ENCODE measurements at places on chromosomes 3 and 15. TPM values are rescaled to one million over a fixed set of nuclear protein-coding genes. Genes with fewer than 3 reads are reported as not detected.
A peak's percentile ranks its signal among the peaks of the same experiment; 100 is the strongest.

GRAMD1C gene
- total RNA-seq = 21.0 TPM

PLSCR2 gene
- total RNA-seq = 1.4 TPM

GOLGA6D gene
- not detected for total RNA-seq

LOXL1 gene
- 33.2 TPM for total RNA-seq

SOX2 gene
- 0.13 TPM for total RNA-seq

MINAR1 gene
- total RNA-seq = 0.47 TPM

GRCh38 chr3:66398228-66399025 is 102.4 kb downstream of the LRIG1 start:
- peak; percentile 30 for DNase-seq

DNA sequence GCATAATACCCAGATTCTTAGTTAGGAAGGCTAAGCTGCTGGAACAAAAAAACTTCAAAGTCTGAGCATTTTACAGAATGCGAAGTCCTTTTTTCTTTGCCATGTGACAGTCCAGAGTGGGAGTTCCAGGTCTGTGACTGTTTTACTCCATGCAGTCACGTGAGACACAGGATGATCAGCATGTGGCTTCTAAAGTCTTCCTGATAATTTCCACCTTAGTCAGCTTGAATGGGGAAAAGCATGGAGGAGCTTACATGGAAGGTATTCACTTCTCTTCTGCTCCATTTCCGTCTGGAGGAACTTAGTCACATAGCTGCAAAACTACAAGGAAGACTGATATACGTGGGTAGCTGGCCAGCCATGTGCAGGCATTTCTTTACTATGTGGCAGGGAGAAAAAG is 1.7 kb downstream of the SNTN start:
- no peak for DNase-seq

DNA sequence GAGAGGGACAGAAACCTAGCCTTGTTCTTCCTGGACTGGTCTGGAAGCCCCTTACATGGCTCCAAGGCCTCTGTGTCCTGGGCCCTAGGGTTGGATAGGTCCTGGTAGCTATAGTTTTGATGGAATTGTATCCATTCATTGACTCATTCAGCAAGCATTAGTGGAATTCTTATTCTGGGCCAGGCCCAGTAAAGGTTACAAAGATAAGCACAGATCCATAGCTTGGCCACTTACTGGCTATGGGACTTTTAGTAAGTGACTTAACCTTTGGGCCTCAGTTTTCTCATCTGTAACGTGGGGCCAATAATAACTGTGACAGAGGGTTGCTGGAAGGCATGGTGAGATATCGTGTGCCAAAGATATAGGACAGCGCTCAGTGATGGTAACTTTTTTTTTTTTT is 13.6 kb upstream of the DAG1 start:
- DNase-seq = no peak

DNA sequence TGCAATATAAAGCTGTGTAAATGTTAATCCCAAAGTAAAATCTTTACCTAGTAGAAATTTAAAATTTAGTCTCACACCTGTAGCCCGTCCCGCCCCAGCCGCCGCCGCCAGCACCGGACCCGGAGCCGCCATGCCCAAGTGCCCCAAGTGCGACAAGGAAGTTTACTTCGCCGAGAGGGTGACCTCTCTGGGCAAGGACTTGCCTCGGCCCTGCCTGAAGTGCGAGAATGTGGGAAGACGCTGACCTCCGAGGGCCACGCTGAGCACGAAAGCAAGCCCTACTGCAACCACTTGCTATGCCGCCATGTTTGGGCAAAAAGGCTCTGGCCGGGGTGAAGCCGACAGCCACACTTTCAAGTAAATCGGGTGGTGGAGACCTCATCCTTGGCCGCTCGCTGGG is 22.1 kb upstream of the TOP2B start:
- no peak for DNase-seq

GRCh38 chr3:154943981-154944380 is 136.1 kb upstream of the MME start:
- no peak for DNase-seq

DNA sequence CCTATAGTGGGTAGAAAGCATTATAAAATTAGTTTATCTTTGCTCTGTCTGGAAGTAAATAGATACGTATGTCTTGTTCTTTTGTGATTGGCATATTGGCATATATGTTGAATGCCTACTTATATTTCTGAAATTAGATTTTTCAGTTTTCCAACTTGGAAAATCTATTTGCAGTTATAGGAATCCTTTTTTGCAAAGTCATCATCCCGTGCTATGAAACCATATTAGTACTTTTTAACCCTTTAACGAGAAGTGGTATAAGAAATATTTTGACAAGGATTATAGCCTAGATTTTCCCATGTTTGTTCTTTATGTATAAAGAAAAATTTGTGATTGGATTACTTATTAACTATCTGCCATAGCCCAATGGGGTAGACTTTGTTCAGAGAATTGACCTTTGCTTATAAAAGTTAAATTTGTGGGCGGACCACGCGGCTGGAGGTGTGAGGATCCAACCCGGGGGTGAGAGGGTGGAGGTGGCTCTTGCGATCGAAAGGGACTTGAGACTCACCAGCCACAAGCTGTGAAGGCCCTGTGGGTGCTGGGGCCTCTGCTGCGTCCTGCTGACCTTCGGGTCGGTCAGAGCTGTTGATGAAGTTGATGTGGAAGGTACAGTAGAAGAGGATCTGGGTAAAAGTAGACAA is 5.9 kb downstream of the LRRC28 start:
- no peak for DNase-seq

GRCh38 chr3:114331007-114331406 is 37.2 kb downstream of the TIGIT start:
- no peak for DNase-seq

DNA sequence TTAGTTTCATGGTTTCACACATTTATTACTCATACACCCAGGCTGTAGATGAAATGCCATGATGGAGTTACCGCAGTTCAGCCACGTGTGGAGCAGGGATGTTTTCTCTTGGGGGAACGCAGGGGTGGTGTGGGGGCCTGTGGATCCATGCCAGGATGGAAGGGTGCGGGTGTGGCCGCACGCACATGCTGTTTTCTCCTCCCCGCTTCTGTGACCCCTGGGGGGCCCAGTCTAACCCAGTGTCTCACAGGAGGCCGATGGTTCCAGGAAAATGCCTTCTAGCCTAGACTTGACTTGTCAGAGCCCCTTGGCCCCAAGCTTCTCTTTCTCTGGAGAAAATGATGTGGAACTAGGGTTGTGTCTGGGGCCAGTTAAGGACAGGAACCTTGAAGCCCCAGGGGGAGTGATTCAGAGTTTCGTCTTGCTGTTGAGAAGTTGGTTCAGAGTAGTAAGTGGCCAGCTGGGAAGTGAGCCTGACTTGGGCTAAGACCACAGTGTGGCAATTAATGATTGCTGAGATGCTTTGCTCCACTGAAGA is 240.4 kb upstream of the BHLHE40 start:
- no peak for DNase-seq

GRCh38 chr3:150899141-150899540 is 6.1 kb downstream of the MINDY4B start:
- no peak for DNase-seq

DNA sequence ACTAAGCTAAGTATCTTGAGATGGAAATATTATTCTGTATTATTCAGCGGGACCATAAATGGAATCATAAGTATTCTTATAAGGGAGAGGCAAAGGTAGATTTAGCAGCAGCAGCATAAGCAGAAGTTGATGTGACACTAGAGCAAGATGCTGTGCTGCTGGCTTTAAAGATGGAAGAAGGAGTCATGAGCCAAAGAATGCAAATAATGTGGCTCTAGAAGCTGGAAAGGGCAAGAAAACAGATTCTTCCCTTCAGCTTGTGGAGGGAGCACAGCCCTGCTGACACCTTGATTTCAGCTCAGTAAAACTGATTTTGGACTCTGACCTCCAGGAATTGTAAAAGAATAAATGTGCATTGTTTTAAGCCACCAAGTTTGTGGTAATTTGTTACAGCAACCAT is 144.2 kb upstream of the ANKRD28 start:
- no peak for DNase-seq

DNA sequence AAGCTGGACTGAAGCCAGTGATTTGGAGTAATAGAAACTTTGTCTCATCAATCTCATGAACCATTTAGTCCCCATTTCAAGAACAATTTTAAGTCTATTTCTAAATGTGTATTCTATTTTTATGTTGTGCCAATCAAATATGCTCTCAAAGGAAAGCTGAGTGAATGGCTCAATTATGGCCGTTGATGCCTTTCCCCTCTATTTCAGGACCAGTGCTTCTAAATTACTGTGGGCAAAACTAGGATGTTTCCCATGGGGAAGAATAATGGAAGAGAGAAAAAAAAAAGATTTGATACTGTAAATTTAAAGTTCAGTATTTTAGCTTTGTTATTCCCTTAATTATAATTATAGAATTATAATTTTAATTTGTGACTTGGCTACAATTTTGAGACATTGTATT is 110.1 kb downstream of the CADM2 start:
- DNase-seq = no peak

- DNase-seq = no peak
These were observed 111.7 kb downstream of the CHSY1 start for GRCh38 chr15:101139986-101140696.

- DNase-seq = no peak
These were observed 74.3 kb upstream of the ARPP21 start for GRCh38 chr3:35565048-35565447.

DNA sequence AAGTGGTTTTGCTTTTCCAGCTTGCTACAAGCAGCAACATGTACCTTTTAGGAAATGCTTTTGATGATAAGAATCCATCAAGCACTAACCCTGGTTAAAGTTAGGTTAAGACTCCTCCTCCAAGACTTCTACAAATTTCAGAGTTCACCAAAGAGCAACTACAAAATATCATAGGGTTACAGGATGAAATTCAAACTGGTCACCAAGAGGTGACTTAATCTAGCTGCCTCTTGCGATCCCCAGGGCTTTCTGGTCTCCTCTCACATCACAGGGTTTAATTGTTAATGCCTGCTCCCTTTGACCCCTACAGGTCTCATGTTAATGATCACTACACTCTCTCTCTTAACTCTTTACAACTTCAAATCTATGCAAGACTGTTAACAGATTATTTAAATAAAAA is 66.5 kb downstream of the DPH6 start:
- no peak for DNase-seq

- DNase-seq = no peak
These were observed 77.2 kb upstream of the CFAP20DC start for GRCh38 chr3:59127071-59127470.

DNA sequence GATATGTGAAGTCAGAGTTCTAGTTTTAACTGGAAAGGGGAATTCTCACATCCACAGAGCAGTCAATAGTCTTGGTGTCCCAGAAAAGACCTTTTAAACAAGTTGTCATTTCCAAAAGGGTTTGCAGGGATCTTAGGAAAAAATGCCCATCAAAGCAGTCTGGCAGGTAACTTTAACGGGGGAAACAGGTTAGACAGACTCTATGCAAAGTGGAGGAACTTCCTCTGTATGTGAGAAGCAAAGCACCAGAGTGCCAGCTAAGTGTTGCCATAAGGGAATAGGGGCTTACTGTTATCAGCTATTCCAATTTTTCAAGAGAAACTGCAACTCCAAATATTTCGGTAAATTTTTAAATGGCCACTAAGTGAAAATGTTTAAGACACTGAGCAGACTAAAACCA is 307.9 kb upstream of the MDFIC2 start:
- DNase-seq = no peak

DNA sequence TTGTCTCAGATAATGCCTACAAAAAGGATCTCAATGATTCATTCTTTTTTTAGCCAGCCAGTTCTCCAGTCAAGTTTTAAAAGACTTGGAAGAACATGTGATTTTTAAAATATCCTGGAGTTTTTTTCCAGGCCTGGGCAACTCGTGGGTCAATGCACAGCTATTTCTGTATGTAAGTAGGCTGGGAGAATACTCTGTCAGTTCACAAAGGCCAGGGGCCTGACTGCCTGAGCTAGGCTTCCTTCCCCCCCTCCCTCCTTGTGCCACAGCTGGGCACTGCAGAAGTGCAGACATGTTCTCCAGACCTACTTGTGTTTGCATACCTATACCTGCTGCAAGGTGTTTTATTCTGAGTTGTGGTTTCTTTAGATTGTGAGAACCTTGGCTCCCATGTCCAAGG is 43.7 kb downstream of the CTDSPL start:
- peak; percentile 35 for DNase-seq

DNA sequence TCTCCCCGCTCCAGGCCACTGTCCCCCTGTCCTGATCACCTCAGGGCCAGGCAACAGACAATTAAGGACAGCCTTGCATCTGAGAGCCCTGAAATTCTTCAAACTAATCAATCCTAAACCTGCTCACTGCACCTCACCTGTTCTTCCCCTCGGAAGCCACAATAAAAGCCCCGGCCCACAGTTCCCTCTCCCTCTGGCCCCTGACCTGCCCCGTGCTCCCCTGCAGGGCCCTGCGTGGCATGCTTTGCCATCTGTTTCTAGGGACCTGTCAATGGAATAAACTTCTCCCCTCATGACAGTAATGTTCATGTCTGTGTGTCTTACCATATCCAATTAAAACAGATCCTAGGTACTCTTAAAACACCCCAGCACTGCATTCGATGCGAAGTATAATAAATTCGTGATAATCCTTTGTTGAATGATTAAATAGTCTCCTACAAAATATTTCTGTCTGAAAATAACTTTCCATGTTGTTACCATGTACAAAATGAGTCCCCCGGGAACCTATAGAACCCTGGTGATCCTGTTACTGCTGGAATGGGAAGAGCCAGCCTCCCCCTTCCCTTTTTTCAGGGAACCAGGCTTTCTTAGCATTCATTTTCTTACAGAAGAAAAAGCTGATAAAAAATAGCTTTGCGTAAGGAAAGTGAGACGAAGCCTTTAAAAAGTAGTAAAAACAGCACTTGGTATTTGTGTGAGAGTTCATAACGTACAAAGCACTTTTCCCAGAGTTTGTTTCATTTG is 59.0 kb downstream of the ABTB1 start:
- DNase-seq = no peak

- DNase-seq = no peak
These were observed 955.0 kb upstream of the ALCAM start for GRCh38 chr3:104411757-104412156.

DNA sequence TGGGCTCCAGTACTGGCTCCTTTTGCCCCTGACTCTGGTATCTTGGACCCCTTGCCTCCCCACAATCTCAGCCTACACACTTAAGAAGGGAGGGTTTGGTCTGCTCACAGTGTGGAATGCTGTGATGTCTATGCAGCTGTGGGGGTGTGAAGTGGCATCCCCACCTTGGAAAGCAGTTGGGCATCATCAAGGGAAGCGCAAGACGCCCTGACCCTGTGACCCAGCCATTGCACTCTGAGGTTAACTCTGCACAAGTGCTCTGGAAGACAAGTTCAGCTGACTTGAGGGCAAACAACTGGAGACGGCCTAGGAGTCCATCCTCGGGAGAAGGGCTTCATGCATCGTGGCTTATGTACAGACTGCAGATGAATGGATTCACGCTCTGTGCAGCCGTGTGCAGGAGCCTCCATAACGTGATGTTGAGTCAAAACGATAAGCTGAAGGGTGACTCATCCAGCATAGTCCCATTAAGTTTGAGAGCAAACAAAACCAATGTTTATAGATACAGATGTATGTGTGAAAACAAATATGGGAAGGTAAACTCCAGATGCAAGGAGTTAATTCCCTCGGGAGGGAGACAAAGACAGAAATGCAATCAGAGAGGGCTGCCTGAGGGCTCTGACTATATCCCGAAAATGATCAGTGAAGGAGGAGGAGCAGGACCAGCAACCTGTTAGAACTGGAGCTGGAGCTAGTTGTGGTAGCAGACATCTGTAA is 86.8 kb downstream of the LSM3 start:
- no peak for DNase-seq

Data from kidney (tissue), 22 donors.